ENCODE measurements at places on chromosomes 7 and 10. TPM values are rescaled to one million over a fixed set of nuclear protein-coding genes. Genes with fewer than 3 reads are reported as not detected.

Gene CAMK2B
- 98.0 TPM for total RNA-seq

Gene OR13A1
- not detected for total RNA-seq

Gene TRPV5
- not detected for total RNA-seq

Gene SDK1
- total RNA-seq, result 1.3 TPM

Gene HOXA10
- total RNA-seq, result not detected

Gene DPYSL4
- total RNA-seq, result 42.8 TPM

Gene PSMC2
- 111 TPM for total RNA-seq

Gene CHST15
- 4.5 TPM for total RNA-seq

Gene TMEM26
- 0.30 TPM for total RNA-seq

Gene GJD4
- total RNA-seq, result not detected

Gene TEX47
- total RNA-seq, result not detected

Gene TRIM73
- 1.4 TPM for total RNA-seq

Gene EPHB6
- total RNA-seq, result 4.4 TPM

Gene RASSF4
- 103 TPM for total RNA-seq

Gene ANKRD61
- not detected for total RNA-seq

Gene DLX6
- not detected for total RNA-seq

Gene SHTN1
- total RNA-seq, result 2.0 TPM

Gene HOXA2
- total RNA-seq, result not detected

Gene SRRT
- 51.3 TPM for total RNA-seq

Gene LRRD1
- not detected for total RNA-seq

Gene ATAD1
- 93.2 TPM for total RNA-seq

Gene USP6NL
- 7.9 TPM for total RNA-seq

Gene GPR37
- total RNA-seq, result not detected

Gene CCL24
- total RNA-seq, result not detected

Gene TMEM225B
- not detected for total RNA-seq

Gene TRIM74
- not detected for total RNA-seq

Gene TRPV6
- not detected for total RNA-seq

Gene HDAC9
- total RNA-seq, result 39.6 TPM

Gene CRPPA
- total RNA-seq, result 8.3 TPM

Gene ACBD7
- not detected for total RNA-seq

Gene SH2D4B
- total RNA-seq, result not detected

Gene GRID1
- 1.6 TPM for total RNA-seq

Gene LFNG
- 5.2 TPM for total RNA-seq

Gene GPR15LG
- total RNA-seq, result not detected

Gene MYH16
- total RNA-seq, result not detected

Gene FAM221A
- total RNA-seq, result 2.9 TPM

Gene CNNM1
- 0.19 TPM for total RNA-seq

Gene FHIP2A
- total RNA-seq, result 26.6 TPM

Gene CELF2
- total RNA-seq, result 74.9 TPM

Gene FGF8
- total RNA-seq, result not detected

Gene RSPH10B2
- total RNA-seq, result not detected

Gene CPN1
- not detected for total RNA-seq

Gene LRMDA
- 18.7 TPM for total RNA-seq

Gene CALML3
- not detected for total RNA-seq

Gene IFIT2
- total RNA-seq, result 4.5 TPM

Gene WEE2
- total RNA-seq, result not detected

Gene FBXL13
- 0.36 TPM for total RNA-seq

Gene KIF11
- total RNA-seq, result 0.96 TPM

Gene FAM13C
- 5.2 TPM for total RNA-seq

Gene FFAR4
- total RNA-seq, result 0.08 TPM

Gene HACD1
- 173 TPM for total RNA-seq

Gene RTKN2
- not detected for total RNA-seq

Gene GNAI1
- total RNA-seq, result 14.5 TPM

Gene PTN
- total RNA-seq, result 11.2 TPM

Gene TRIM50
- 0.33 TPM for total RNA-seq

Gene LAMB4
- total RNA-seq, result 0.33 TPM

Gene UNCX
- total RNA-seq, result not detected
